Naive thymus-derived CD4-positive, alpha-beta T cell (primary cell): ENCODE measurements at places on chromosomes 2 and 18. TPM values are rescaled to one million over a fixed set of nuclear protein-coding genes. Genes with fewer than 3 reads are reported as not detected.

- no peaks in the 10 kb centered on the region for H3K36me3 ChIP-seq
- no peaks in the 10 kb centered on the region for H3K4me1 ChIP-seq
- no peak overlapping the region for H3K27ac ChIP-seq
Observed at GRCh38 chr2:190763901-190764514, 115.1 kb downstream of the NAB1 start.

GRCh38 chr18:48061781-48062570, 131.5 kb upstream of the SMAD2 start:
- no peak for DNase-seq
- H3K27me3 ChIP-seq, result no peaks in the 10 kb centered on the region
- H3K27ac ChIP-seq, result no peak overlapping the region
- H3K4me3 ChIP-seq, result no peak overlapping the region

GRCh38 chr2:6557737-6558136, 308.0 kb downstream of the CMPK2 start:
- H3K36me3 ChIP-seq, result no peaks in the 10 kb centered on the region
- no peaks in the 10 kb centered on the region for H3K4me1 ChIP-seq
- no peak for DNase-seq
- no peaks in the 10 kb centered on the region for H3K27me3 ChIP-seq
- no peak overlapping the region for H3K27ac ChIP-seq
- no peak overlapping the region for H3K4me3 ChIP-seq

HNMT gene
- total RNA-seq, result 7.5 TPM

EN1 gene
- total RNA-seq, result not detected
